ENCODE measurements at places on chromosomes 11 and 22.

DNA sequence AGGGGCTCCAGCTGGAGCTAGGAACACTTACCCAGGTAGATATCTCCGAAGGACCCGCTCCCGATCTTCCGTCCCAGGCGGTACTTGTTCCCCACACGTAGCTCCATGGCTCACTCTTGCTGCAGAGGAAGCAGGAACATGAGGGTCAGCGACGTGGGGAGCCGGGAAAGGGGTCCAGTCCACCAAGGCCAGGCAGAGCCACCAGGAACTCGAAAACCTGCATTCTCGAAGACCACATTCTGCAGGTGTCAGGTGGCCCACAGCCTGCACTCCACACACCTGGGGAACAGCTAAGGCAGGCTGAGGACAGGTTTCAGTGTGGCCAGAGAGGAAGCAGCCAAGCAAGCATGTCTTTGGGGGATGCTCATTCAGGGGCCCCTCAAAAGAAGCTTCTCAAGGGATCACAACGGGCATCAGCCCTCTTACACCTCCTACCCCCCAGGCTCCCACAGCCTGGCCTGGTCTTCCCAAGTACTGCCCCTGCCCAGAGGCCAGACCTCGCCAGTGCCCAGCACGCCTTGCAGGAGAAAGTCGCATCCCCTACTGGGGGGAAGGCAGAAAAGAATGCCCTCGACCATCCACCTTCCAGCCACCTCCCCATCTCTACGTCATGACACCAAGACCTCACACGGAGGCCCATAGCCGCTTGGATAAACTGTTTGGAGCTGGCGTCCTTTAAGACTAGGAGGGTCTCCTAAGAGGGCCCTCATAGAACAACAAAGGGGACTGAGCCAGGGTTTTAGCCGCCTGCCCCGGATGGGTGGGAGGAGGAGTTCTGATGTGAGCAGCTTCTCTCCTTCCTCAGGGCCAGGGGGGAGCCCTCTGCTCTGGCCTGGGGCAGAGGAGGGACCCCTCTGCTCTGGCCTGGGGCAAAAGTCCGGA lies 2.9 kb downstream of the CSNK1E start:
- no peak for DNase-seq
- peak overlapping the region; percentile 97 for H3K27ac ChIP-seq
- H3K4me3 ChIP-seq: peak overlapping the region; percentile 94
- peaks cover 7% of the 10 kb centered on the region for H3K36me3 ChIP-seq
- H3K27me3 ChIP-seq: no peaks in the 10 kb centered on the region

GRCh38 chr11:17598700-17599459 lies 51.8 kb downstream of the OTOG start:
- H3K36me3 ChIP-seq: no peaks in the 10 kb centered on the region
- peaks cover 33% of the 10 kb centered on the region for H3K27me3 ChIP-seq
- H3K4me1 ChIP-seq: no peaks in the 10 kb centered on the region
- H3K27ac ChIP-seq: no peak overlapping the region
- DNase-seq: peak; percentile 64

DNA sequence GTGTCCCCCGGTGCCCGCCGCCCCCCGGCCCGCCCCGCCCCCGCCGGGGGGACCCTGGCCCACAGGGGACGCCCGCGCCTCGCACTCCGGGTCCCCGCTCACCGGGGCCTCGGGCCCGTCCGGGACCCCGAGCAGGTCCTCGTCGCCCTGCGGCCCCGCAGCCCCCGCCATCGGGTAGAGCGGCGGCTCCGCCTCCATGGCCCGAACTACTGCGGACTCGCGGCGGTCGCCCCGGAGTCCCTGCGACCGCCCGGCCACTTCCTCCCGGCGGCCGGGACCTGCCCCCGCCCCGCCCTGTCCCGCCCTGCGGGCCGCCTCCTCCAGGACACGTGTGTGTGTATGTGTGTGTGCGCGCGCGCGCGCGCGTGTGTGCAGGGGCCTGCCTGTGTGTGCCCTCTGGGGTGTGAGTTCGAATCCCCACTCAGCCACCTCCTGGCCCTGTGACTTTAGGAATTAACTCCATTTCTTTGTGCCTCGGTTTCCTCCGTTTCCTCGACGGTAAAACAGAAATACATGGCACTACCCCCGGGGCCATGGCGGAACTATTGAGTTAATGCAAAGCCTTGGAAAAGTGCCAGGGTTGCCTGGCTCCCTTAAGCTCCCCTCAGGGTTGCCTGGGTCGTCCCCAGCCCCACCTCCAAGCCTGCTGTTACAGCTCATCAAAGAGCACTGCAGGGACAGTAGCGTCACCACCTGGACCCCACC lies at the start of gene UNC93B1:
Gene UNC93B1, minus strand, starts transcription at position 252 of the 705 bp plus-strand sequence. Its CDS starts 54 bp downstream, at position 198.
- no peak within 1 kb of the TSS for H3K27ac ChIP-seq
- H3K4me1 ChIP-seq: peaks cover 20% of the 10 kb centered on the region
- DNase-seq: no peak
- H3K27me3 ChIP-seq: no peaks in the 10 kb centered on the region

DNA sequence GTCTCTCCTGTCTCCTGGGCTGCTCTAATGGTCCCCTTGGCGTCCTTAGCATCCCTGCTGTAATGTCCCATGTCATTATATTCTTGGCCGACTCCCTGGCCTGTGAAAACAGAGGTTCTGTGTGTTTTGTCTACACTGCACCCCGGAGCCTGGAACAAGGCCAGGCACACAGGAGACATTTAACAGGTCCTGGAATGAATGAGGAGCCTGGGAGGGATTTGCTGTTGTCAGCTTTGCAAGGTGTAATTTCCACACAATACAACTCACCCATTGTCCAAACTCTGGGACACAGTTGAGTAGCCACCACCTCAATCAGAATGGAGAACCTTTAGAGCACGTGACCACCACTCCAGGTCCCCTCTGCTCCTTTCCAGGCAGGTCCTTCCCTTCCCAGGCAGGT lies 14.9 kb upstream of the PDGFB start:
- H3K4me1 ChIP-seq: peaks cover 17% of the 10 kb centered on the region
- no peaks in the 10 kb centered on the region for H3K36me3 ChIP-seq
- no peak overlapping the region for H3K4me3 ChIP-seq
- DNase-seq: no peak
- H3K27ac ChIP-seq: no peak overlapping the region
- no peaks in the 10 kb centered on the region for H3K27me3 ChIP-seq

- DNase-seq: no peak
- no peaks in the 10 kb centered on the region for H3K36me3 ChIP-seq
- no peak within 1 kb of the TSS for H3K4me3 ChIP-seq
- no peak within 1 kb of the TSS for H3K27ac ChIP-seq
- H3K27me3 ChIP-seq: no peaks in the 10 kb centered on the region
- H3K4me1 ChIP-seq: no peaks in the 10 kb centered on the region
These were observed at the start of gene XKR3 for GRCh38 chr22:16824716-16825687. Gene XKR3, minus strand, starts transcription at chr22:16825411. Its CDS starts 17,338 bp downstream, at chr22:16808073.

- peaks cover 3% of the 10 kb centered on the region for H3K4me1 ChIP-seq
- no peak overlapping the region for H3K4me3 ChIP-seq
- no peak overlapping the region for H3K27ac ChIP-seq
- H3K36me3 ChIP-seq: no peaks in the 10 kb centered on the region
These were observed 55.9 kb downstream of the BTG4 start for GRCh38 chr11:111456086-111456858.

DNA sequence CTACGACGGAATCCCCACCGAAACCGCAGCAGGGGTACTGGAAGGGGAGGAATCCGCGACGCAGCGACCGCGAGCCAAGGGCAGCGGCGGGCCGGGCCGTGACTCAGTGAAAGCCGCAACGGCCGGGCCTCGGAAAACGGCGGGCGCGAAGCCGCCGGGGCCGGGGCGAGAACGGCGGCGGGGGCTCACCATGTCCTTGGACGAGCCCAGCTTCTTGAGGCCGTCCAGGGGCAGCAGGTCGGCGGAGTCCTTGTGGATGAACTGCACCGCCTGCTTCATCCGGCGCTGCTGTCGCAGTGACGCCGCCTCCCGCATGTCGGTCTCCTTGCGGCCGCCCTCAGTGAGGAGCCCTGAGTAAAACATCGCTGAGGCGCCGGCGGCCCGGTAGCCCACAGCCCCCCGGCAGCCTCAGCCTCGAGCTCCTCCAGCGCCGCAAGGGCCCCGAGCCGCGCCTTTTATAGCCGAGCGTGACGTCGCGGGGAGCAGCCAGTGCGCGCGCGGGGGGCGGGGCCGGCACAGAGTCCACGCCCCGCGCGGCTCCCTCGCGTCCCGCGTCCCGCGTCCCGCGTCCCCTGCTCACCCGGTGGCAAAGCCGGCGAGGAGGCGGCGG lies at the start of gene NRIP3:
Gene NRIP3, minus strand, starts transcription at position 429 of the 610 bp plus-strand sequence. Its CDS starts 66 bp downstream, at position 363.
- DNase-seq: no peak
- no peaks in the 10 kb centered on the region for H3K36me3 ChIP-seq
- peaks cover 17% of the 10 kb centered on the region for H3K4me1 ChIP-seq
- peak within 1 kb of the TSS; percentile 34 for H3K27ac ChIP-seq

GRCh38 chr11:57359896-57360690 lies 20.9 kb downstream of the PRG3 start:
- no peaks in the 10 kb centered on the region for H3K36me3 ChIP-seq
- DNase-seq: no peak
- peaks cover 28% of the 10 kb centered on the region for H3K27me3 ChIP-seq
- peaks cover 4% of the 10 kb centered on the region for H3K4me1 ChIP-seq
- no peak overlapping the region for H3K27ac ChIP-seq
- no peak overlapping the region for H3K4me3 ChIP-seq

DNA sequence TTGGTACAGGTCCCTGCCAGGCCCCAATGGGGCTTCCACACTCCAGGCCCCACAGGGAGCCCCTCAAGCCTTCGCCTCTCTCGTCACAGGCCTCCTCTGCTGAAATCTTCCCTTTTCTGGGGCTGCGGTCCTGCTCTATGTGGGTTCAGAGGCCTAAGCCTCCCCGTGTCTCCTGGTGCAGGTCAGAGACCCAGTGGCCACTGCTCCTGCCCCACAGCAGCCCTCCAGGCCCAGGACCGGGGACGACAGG lies 5.9 kb upstream of the IFITM3 start:
- H3K36me3 ChIP-seq: no peaks in the 10 kb centered on the region
- DNase-seq: peak; percentile 72
- peaks cover 8% of the 10 kb centered on the region for H3K4me1 ChIP-seq

- H3K4me1 ChIP-seq: peaks cover 73% of the 10 kb centered on the region
- H3K27me3 ChIP-seq: no peaks in the 10 kb centered on the region
- H3K4me3 ChIP-seq: no peak overlapping the region
These were observed 84.4 kb downstream of the PRR5L start for GRCh38 chr11:36380296-36381014.

GRCh38 chr11:14645985-14646900 lies 2.6 kb downstream of the PDE3B start:
- DNase-seq: no peak
- H3K27me3 ChIP-seq: peaks cover 25% of the 10 kb centered on the region
- H3K4me1 ChIP-seq: peaks cover 9% of the 10 kb centered on the region
- peaks cover 2% of the 10 kb centered on the region for H3K36me3 ChIP-seq
- no peak overlapping the region for H3K27ac ChIP-seq

DNA sequence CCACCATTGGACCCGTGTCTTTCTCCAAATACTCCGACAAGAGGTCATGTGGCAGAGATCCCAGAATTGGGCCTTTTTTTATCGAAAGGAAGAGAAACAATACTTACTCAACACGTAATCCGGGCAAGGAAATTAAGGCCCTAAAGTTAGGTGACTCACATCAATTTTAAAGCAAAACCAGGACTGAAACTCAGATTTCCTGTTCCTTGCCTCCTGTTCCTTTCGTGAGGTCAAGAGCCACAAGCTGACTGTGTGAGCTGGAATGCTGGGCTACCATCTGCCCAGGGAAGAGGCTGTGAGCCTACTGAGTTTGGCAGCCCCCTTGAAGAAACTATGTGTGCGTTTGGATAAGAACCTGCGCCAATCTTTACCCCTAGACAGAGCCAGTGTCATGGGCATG lies 27.1 kb upstream of the MRGPRX2 start:
- H3K27ac ChIP-seq: no peak overlapping the region
- H3K36me3 ChIP-seq: peaks cover 1% of the 10 kb centered on the region
- peaks cover 8% of the 10 kb centered on the region for H3K4me1 ChIP-seq
- peaks cover 13% of the 10 kb centered on the region for H3K27me3 ChIP-seq
- no peak for DNase-seq

GRCh38 chr11:1233351-1234053 lies 10.6 kb downstream of the MUC5B start:
- H3K27me3 ChIP-seq: peaks cover 8% of the 10 kb centered on the region
- no peaks in the 10 kb centered on the region for H3K4me1 ChIP-seq
- H3K4me3 ChIP-seq: no peak overlapping the region
- H3K36me3 ChIP-seq: no peaks in the 10 kb centered on the region

DNA sequence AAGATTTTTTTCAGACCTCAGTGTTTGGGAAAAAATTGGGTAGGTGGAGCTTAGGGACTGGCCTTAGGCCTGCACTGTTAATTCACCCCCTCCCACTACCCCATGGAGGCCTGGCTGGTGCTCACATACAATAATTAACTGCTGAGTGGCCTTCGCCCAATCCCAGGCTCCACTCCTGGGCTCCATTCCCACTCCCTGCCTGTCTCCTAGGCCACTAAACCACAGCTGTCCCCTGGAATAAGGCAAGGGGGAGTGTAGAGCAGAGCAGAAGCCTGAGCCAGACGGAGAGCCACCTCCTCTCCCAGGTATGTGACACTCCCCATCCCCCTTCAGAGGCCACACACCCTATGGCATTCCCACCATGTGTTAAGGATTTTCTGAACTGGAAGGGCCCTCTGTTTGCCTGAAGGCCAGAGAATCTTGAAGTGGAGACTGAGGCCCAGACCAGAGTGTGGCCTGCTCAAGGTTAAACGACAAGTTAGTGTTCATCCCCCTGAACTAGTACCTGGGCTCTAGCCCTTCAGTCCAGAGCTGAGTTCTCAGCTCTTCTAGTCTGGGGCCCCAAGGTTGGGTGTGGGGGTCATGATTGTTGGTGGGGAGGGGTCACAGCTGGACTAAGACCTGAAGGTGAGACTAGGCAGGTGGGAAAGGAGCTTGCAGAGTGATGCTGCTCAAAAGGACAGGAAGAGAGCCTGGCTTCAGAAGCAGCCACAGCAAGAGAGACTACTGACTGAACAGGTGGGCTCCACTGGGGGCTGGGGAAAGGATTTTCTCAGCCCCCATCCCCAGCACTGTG lies 2.3 kb upstream of the FOLR1 start:
- H3K27me3 ChIP-seq: peaks cover 2% of the 10 kb centered on the region
- H3K4me1 ChIP-seq: peaks cover 3% of the 10 kb centered on the region
- no peak overlapping the region for H3K27ac ChIP-seq
- H3K4me3 ChIP-seq: no peak overlapping the region

GRCh38 chr11:102955624-102956023 lies at the start of gene MMP13:
Gene MMP13, minus strand, starts transcription at chr11:102955732. Its CDS starts 27 bp downstream, at chr11:102955705.
- no peaks in the 10 kb centered on the region for H3K36me3 ChIP-seq
- no peaks in the 10 kb centered on the region for H3K27me3 ChIP-seq
- no peak within 1 kb of the TSS for H3K4me3 ChIP-seq
- peaks cover 8% of the 10 kb centered on the region for H3K4me1 ChIP-seq
- H3K27ac ChIP-seq: peak within 1 kb of the TSS; percentile 33

- no peak for DNase-seq
- no peaks in the 10 kb centered on the region for H3K27me3 ChIP-seq
- no peaks in the 10 kb centered on the region for H3K36me3 ChIP-seq
- H3K27ac ChIP-seq: no peak overlapping the region
These were observed 37.7 kb upstream of the PCF11 start for GRCh38 chr11:83119216-83119615.

GRCh38 chr11:68002938-68003845 lies 705 bp downstream of the UNC93B1 start:
- no peaks in the 10 kb centered on the region for H3K27me3 ChIP-seq
- no peak for DNase-seq
- H3K4me3 ChIP-seq: peak overlapping the region; percentile 58

- H3K4me3 ChIP-seq: no peak overlapping the region
- H3K36me3 ChIP-seq: peaks cover 4% of the 10 kb centered on the region
- no peaks in the 10 kb centered on the region for H3K27me3 ChIP-seq
- no peak for DNase-seq
- no peak overlapping the region for H3K27ac ChIP-seq
- H3K4me1 ChIP-seq: peaks cover 35% of the 10 kb centered on the region
These were observed 1.9 kb downstream of the C11orf71 start for GRCh38 chr11:114398303-114398920.
